ENCODE measurements at places on chromosomes 5 and 9. TPM values are rescaled to one million over a fixed set of nuclear protein-coding genes. Genes with fewer than 3 reads are reported as not detected.

Gene PTPRD
- total RNA-seq, result not detected

Gene IFNA8
- not detected for total RNA-seq

Gene GKAP1
- 4.4 TPM for total RNA-seq

Gene PKN3
- total RNA-seq, result 10.7 TPM

DNA sequence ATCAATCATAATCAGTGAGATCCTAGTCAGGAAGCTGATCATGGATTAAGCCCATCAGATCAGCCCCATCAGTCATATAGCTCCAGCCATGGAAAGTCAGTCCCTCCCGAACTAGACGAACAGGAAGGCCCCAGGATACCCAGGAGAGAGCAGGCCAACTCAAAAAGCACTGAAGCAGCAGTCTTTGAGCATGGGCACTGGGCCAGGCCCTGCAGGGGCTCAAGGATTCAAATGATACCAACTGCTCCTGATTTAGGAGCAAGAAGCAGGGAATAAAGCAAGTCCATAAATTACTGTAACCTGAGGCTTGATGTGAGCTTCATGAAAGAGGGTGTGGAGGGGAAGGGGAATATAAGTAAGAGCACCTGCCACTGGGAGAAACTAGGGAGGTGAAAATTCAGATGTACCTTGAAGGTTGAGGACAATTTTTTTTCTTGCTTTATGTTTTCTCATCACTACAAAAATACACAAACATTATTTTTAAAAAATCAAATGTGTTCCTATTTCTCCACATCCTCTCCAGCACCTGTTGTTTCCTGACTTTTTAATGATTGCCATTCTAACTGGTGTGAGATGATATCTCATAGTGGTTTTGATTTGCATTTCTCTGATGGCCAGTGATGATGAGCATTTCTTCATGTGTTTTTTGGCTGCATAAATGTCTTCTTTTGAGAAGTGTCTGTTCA, 115.2 kb downstream of the SIL1 start:
- DNase-seq, result no peak

DNA sequence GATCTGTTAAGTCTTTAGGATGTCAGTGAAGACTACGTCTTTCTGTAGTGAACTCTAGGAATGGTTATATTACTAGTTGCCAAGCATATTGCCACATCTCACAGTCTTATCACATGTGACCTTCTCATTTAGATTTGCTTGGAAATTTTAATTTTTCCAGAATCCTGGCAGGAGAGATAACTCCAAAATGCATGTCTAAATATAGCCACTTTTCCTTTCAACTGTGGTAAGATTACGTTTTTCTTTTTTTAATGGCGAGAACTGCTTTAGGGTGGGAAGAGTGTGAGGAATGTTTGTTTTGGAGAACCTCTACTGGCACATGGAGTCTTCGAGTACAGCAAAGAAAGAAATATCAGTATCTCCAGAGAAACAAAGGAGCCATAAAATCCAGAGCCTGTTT, 91.7 kb upstream of the ADAMTSL1 start:
- no peak for DNase-seq

DNA sequence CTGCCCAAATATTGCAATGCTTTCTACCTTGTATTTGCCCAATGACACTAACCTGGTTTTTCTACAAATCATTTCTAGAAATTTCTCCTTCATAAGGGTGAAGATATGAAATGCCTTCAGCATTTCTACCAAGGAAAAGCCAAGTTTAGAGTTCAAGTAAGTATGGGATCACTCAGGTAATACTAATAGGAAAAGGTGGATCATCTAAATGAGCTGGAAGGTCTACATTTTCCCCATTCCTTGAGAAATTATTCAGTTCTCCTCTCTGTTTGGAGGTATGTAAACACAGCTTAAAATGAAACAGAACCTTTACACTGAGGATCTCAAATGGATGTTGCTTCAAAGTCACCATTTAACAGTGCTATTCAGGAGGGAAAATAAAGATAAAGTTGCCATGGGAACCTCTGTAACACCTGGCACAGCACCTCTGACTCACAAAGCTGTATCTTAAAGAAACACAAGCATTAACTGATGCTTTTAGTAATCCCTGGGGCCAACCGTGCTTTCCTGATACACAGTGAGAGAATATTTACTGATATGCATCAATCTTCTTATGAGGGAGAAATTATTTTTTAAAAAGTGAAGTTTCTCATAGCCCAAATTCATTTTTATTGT, 161.3 kb downstream of the DRD1 start:
- DNase-seq, result no peak

DNA sequence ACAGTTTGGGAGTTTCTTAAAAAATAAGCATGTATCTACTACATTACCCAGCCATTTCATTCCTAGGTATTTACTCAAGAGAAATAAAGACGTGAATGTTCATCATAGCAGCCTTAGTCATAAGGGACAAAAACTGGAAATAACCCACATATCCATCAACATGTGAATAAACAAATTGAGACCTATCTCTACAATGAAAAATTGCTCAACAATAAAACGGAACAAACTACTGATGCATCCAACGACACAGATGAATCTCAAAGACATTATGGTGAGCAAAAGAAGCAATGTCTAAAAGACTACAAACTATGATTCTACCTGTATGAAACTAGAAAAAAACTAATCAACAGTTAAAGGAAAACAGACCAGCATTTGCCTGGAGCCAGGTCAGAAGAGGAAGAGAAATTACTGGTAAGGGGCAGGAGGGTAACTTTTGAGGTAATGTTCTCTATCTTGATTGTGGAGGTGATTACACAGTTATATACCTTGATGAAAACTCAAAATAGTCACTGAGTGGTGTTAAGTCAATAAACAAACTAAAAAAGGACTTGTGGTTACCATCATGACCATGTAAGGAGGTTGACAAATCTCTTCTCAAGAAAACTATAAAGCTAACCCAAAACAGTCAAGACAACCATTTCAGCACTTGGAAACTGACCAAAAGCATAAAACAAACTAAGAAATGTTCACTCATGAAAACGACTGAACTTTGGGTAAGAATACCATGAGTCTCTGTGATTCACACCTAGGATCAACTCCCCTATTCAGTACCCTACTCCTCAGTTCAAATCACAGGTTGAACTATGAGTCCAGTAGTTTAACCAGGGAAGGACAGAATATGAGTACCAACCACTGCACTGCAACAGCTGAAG, 10.4 kb downstream of the UIMC1 start:
- no peak for DNase-seq

DNA sequence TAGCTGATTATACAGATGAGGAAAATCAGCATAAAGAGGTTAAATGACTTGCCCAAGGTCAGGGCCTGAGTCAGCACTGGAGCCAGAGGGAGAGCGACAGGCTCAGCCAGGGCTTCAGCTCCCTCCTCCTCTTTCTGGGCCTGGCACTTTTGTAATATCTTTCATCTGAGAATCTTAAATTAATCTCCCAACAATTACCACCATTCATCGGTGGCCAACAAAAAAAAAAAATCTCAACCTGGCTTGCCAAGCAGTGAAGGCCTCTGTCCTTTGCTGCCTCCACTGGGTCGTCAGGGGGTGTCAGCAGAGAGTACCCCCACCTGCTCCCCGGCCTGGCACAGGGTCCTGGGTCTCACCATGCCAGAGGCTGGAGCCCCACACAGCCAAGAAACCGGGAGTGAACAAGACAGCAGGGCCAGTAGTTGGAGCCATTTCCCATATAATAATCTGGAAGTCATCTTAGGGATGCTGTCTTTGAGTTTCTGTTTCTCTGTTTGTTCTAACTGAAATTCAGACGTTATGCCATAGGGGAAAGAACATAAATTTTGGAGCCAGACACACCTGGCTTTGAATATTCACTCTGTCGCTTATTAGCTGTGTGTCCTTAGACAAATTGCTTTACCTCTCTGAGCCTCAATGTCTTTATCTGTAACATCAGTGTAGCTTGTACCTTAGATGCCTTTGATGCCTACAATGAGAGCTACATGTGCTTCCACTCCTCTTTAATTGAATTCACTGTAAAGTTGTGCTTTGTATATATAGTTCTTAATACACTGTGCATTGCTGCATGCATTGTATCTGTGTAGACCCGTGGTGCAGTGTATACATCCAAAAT, 299.9 kb upstream of the MSX2 start:
- DNase-seq, result no peak

DNA sequence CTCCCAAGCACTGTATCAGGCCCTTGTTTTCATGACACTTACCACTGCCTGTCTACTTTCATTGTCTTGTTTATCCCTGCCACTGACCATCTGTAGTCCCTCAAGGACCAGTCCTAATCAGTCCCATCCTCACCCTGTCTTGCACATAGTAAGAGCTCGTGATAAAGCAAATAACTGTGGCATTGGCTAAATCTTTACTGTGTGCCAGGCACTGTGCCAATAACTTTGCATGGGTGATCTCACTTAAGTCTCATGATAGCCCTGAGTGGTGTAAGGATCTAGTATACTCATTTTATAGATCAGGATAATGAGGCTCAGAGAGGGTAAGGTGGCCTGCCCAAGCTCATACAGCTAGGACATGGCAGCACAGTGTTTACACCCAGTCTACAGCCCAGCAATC, 5.6 kb downstream of the CDX1 start:
- no peak for DNase-seq

- no peak for DNase-seq
Observed at GRCh38 chr9:137666513-137666822, 47.7 kb downstream of the EHMT1 start.

DNA sequence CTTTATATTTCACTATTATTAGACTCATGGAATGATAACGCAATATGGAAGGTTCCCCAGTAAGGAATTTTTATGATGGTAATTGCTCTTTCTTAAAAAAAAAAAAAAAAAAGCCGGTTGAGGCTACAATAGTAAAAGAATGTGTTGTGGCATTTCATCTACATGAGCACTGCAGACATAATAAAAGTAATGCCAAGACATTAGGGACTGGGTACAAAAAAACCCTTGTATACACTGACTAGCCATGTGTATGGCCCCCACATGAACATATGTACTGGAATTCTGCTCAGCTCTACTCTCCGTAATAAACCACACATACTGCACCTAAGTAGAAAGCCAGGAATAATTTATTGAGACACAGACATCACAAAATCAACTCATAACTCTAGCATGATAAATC, 218.4 kb downstream of the ADAMTS6 start:
- no peak for DNase-seq

GRCh38 chr9:68426755-68427154, 70.3 kb downstream of the PGM5 start:
- no peak for DNase-seq

DNA sequence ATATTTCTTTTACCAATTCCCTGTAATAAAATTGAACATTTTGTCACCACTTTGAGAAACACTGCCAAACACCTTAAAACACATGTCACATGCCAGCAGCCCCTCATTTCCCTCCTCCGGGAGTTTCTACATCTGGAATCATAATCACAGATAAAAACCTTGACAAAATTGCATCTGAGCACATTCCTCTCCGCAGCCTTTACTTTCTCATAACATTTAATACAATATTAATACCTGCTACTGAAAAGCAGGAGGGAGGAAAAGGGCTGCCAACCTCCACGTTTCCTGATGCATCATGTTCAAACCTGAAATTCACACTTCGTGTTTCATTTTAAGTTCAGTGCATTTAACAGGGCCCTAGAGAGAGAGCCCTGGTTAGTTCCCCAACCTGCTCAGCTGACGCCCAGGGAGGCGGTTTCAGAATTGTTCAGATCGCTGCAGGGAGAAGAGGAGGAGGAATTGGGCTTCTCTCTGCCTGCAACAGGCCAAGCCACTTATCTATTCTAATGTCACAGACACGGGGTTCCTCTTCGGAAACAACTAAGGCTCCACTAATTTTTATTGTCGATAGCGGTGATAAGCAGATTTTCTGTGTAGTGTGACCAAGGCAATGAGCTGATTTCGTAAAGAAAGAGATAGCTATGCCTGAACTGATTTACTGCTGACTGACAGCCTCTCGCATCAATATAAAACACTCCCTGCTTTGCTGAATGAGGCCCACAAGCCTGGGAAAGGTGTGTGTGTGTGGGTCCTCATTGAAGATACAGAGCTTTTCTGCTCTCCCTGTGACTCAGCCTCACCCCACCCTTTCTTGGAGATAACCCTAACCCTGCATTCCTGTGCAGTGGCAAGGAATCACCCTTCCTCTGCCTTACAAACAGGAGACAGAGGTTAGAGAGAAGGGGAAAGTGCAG, 4.9 kb upstream of the LHX2 start:
- DNase-seq, result no peak

GRCh38 chr5:39459071-39459470, 34.3 kb upstream of the DAB2 start:
- DNase-seq, result no peak

DNA sequence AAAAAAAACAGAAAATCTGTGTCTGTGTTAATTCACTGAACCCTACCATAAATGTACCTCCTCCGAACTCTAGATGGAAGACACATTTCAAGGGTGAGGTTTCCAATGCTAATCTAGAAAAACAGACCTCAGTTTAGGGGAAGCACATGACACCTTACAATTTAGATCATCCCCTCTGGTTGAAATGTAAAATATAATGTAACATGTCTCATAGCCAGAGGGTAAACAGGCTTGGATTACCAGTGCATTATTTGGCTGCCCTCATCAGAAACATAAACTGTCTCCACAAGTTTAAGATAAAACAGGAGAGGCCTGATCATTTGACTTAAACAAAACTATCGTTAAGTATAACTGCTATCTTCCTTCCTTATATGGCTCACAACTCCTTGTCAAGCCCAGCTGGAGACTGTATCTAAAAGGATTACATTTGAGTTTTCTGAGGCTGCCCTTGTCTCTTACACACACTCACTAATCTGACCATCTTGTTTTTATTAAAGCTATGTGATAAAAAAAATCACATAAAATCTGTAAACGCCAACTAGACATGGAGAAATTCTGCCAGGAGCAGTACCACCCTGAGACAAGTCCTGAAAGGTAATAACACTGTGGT, 105.7 kb downstream of the LURAP1L start:
- no peak for DNase-seq

GRCh38 chr5:16809395-16810207, 126.5 kb downstream of the MYO10 start:
- DNase-seq, result no peak

DNA sequence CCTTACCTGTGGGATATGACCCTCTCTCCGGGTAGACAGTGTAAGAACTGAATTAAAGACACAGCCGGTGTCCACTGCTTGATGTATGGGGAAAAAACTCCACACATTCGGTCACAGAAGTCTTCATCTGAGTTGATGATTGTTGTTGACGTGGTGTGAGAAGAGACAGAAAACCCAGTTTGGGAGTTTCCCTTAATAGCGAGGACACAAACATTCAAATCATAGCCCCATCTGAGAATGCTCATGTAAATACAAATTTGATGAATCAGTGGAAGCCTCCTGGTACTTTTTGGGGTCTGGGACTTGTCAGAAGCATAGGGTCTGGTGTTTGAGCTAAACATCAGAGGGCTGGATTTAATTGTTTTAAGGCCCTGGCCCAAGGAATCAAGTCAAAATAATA, 11.0 kb downstream of the HAVCR1 start:
- DNase-seq, result no peak

- DNase-seq, result no peak
Observed at GRCh38 chr9:91890662-91891061, 59.4 kb downstream of the ROR2 start.

GRCh38 chr5:37955748-37956147, 115.9 kb upstream of the GDNF start:
- no peak for DNase-seq

Measured in activated CD8-positive, alpha-beta T cell treated with anti-CD3 and anti-CD28 coated beads for 36 hours (primary cell).